Neuronal stem cell (in vitro differentiated cells): ENCODE measurements at places on chromosomes 1 and 21.

GRCh38 chr1:198750081-198750480 is 111.2 kb downstream of the PTPRC start:
- no peak for DNase-seq

GRCh38 chr1:228358039-228358763 is 48.4 kb downstream of the TRIM11 start:
- DNase-seq = no peak

DNA sequence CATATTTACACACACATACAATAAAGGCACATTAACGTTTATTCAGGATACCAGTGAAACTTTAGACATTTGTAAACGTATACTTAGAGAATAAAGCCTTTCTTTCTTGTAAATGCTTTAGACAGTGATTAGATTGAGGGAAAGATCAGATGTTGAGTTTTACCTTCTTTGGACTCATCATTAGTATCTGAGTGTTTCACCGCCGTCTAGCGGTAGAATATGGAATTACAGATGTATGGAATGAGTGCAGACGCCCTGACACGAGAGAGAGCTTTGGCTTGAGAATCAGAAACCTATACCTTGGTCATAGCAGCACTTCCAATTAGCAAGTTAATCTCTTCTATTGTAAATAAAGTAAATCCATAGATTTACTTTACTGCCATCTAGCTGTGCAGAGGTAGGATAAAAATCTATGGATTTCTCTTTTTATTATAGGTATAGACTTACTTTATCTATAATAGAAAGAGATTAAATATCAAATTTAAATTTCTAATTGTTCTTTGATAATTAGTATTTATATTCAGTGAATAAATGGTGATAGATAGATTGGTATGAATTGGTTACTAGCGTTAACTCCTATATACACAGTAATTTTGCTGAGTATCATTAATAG is 12.6 kb downstream of the FLG2 start:
- no peak for DNase-seq

DNA sequence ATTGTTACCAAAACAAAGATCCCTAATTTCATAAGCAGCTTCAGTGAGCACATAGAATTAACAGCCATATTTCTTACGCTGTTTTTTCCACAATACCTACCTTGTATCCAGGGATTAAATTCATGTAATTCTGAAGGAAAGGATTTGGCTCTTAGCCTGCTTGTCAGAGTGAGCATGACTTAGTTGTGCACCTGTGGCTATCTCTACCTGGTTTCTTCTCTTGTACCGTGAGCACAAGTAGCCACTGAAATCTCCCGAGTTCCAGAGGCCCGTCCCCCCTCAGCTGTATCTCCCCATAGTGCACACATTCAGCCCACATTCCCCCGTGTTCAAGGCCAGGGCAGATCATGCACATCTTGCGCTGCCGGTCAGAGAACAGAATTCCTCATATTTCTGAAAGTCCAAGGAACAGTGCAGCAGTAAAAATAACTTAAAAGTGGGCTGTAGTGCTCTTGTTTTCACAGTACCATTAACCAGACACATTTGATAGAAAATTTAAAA is 2.3 kb downstream of the TENT5C start:
- no peak for DNase-seq

- no peak for DNase-seq
These were observed 2.6 kb downstream of the NDC1 start for GRCh38 chr1:53835491-53835890.

DNA sequence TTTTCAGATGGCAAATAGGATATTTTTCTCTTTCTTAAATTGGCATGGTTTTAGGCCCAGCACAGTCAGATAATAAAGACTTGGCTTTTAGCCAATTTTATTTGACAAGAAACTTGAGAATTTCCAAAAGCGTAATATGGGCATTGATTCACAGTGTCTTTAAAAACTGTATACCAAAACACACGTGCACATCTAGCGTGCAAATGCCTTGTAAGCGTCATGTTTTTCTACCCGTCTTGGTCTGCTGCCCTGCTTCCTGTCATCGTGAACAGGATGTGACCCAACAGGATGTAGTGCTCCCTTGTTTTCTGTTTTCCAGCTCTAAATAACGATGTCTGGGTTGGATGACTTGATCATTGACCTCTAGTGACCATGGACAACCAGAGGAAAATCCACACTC is 24.7 kb upstream of the SLC44A3 start:
- no peak for DNase-seq

DNA sequence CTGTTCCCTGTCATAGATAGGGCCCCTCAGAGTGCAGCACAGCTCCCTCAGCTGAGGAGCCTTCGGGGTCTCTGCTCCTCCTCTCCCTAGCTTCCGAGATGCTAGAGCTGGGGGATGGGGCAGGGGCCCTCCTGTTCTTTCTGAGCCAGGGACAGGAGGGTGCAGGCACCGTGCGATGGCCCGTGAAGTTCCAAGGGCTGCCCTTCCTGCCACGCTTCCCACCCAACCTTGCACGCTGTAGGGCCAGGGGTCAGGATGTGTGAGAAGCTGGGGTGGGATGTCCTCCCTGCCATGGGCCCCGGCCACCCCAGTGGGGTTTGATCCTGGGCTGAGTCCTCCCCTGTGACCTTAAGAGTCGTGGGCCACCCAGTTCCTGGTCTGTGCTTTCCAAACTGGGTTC is 240.7 kb upstream of the C1orf174 start:
- DNase-seq = no peak

DNA sequence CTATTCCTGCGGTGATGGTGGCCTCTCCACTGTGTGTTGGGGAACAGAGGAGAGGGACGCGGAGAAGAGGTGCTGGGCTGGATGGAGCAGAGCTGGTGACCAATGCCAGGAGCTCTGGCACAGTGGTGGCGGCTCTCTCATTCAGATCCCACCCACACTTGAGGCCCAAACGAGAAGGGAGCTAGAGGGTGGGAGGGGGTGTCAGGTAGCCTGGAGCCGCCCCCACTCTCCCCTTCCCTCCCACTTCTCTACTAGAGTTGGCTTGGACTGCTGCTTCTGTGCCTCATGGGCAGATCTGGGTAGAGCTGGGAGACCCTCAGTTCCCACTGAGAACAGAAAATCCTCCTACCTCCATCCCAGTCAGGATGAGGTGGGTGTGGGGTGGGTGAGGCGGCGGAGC is 3.5 kb downstream of the TTC39A start:
- DNase-seq = no peak

DNA sequence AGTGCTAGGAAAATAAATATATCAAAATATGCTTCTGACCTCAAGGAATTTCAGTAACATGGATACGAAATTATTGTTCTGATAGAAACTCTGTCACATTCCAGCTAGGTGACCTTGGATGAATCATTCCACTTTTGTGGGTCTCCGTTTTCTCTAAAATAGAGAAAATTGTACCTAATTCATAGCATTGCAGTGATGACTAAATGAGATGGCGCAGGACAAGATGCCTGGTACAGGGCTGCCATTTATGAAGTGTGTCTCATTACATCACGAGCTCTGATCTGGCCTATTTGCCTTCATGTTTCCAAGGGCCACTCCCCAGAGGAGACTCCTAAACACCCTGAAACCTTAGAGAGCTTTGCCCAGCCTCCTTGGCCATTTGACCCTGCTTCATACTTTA is 480.0 kb upstream of the USP24 start:
- no peak for DNase-seq

DNA sequence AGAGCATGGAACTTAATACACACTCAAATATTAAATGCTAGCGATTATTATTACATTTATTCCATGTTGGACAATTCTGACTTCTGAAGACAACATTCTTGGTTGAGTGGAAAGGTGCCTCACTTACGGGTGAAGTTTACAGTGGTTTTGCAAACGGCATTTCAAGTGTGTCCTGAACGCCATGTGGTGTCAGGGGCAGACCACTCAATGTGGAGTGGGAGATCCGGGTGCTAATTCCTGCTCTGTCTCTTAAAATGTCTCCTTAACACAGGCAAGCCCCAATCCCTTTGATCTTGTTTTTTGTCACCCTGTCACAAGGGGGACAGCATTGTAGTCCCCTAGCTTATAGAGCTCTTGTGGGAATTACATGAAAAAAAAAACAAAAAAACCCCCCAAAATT is 5.6 kb upstream of the TDRD10 start:
- DNase-seq = no peak

DNA sequence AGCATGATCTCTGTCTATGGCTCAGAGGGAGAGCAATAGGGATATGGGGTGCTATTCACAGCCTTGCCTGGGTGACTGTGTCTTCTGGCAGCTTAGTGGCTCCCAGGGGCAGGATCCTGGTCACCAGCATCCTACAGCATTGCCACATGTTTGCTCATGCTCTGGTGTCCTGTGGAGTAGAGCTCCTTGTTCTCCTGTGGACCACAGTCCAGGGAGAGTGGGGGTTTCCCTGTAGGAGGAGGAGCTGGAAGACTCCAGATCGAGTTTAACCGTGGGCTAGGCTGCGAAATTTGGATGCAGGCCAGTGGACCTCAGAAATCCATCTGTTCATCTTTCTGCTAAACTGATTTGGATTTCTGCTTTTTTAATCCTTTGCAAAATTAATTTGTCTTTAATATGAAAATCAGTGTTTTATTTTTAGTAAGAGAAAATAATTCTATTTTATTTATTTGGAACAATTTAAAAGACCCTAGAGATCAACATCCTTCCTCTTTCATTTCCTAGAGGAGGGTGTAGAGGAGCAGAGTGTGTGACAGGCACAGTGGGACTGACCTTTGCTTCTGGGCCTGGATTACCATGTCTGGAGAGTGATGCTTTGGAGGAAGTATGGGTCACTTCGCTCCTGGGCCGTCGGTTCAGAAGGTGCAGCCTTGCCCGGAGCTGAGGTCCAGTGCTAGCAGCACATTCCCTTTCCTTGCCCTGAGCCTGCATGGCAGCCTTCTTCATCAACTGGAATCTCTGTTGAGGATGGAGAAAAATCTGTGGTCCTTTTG is 17.4 kb downstream of the ADARB1 start:
- no peak for DNase-seq
